H9 (cell line): ENCODE measurements at places on chromosomes 1 and 21. TPM values are rescaled to one million over a fixed set of nuclear protein-coding genes. Genes with fewer than 3 reads are reported as not detected.

GRCh38 chr1:88985032-88985431 lies 7.4 kb downstream of the KYAT3 start:
- no peak for DNase-seq

DNA sequence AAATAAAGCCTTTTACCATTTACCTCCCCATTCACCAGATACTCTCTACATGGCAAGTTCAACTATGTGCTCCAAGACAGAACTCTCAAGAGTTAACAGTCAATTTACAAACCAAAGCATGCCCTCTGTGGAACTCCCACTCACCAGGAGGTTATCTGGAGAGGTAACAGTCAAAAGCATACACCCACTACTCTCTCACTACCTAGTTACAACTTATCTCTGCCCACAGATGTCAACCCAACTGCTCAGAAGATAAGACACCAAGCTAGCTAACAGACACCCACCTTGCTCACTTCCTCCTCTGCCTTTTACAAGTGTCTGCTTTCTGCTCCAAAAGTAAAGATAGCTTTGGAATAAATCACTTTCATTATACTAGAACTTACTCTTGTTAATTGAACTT lies 131.0 kb downstream of the TRIM33 start:
- DNase-seq: no peak

DNA sequence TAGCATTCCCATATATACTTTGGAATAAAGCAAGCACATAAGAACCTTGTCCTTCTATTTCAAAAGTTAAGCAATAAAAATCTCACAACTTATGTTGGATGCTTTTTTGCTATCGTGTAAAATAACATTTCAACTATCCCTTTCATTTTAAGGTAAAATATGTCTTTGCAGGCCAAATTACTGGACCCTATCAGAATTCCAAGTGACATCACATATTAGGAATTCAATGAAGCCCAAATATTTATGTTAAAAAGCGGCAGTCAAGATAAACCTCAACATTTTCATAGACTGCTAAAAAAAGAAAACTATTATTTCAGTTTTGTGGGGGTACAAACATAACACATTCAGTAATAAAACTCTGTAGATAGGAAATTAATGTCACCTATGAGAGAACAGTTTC lies 252.0 kb downstream of the KCTD3 start:
- no peak for DNase-seq

DNA sequence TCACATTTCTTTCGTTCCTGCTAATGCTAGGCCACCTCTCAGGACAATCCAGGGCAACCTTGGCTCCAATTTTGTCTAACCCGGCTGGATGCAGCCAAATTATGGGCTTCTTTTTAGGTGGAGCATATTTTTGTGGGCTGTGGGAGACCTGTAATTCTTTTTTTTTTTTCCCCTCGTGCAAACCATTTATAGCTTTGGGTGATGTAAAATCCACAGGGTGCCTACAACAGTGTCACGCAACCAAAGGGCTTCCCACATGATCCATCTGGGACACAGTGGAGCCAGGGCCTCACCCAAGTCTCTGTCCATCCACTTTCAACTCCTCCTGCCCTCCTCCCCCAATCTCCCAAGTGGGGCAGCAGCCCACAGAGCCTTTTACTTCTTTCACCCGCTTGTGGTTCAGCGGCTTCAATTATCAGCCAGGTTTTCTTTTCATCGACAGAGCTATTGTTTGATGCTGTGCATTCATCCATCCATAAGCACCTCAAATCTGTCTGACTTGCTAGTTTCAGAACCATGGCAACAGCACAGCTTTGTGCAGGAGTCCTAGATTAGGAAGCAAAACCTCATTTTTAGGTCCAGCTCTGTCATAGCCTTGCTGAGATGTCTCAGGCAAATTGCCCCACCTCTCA lies 10.0 kb upstream of the OVAAL start:
- DNase-seq: no peak

- DNase-seq: no peak
Observed at GRCh38 chr1:119485201-119485600, 21.8 kb upstream of the HSD3B1 start.

DNA sequence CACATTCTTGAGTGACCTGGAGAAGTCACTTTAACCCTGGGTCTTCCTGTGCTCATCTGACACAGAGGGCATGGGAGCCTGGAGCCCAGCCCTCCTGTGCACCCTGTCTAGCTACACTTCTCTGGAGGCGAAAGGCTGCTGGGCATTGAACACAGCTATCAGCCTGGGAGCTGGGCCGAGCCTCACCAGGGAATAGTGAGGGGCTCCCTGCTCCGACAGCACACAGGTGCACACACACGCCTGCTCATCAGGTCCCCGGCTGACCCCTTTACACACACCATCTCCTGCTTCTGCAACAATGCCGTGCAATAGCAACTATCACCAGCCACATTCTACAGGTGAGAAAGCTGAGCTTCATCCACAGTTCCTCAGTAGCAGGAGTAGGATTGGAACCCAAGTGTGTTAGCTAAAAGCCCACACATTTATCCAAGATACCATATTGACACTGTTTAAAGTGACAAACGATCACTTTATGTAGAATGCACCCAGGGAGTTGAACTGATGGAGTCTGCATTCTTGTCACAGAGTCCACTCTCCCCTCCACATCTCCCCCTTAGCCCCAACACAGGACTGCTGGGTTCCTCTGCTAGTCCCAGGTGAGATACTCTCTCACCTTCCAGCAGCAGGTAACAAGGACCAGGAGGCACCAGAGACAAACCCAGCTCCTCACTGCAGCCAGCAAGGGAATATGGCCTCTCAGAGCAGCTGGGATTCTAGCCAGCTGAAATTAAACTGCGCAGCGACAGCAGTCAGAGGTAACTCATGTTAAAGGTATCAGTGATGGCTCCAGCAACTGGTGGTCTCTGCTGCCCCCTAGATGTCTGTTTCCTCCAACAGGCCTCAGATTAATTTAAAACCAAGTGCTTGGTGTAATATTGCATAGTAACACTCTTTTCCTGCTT lies 18.3 kb upstream of the CAPN8 start:
- peak; percentile 68 for DNase-seq

Gene NPHS2
- total RNA-seq: not detected in 2 replicates

Gene SLC25A34
- total RNA-seq: 0.94 and 1.5 TPM in 2 replicates

Gene RXRG
- total RNA-seq: not detected in 2 replicates

Gene TMEM125
- total RNA-seq: 19.1 and 19.6 TPM in 2 replicates
